ENCODE measurements at places on chromosomes 1 and 21.

- DNase-seq, result no peak
Measured at GRCh38 chr1:8396083-8396785, 78.3 kb downstream of the SLC45A1 start.

DNA sequence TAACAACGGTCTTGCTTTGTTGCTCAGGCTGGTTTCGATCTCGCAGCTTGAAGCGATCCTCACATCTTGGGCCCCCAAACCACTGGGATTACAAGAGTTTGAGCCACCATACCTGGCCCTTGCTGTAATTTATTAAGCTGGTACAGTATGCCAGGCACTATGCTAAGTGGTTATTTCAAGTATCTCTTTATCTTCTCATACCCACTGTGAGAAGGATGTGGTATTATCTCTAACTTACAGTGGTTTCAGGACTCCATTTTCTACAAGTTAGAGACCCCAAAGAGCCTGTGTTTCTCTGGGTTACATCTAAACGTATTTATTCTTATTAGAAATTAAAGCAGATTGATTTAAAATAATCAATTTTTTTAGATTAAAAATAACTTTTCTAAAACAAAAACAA, 8.1 kb upstream of the ST3GAL3 start:
- no peak for DNase-seq

DNA sequence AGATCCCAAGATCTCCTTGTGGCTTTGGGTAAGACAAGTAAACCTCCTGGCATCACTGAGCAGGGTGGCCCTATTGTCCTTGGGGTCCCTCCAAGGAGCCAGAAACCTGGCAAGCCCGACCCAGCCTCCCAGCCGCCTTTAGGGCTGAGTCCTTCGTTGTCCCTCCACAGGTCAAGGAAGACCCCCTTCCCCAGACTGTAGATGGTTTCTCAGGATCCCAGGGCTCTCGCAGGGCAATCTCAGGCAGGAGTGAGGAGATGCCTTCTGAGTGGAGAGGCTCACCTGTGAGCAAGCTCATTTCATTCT, 71.6 kb upstream of the CSF3R start:
- no peak for DNase-seq

GRCh38 chr1:74375376-74375775, 137.0 kb downstream of the LRRC53 start:
- no peak for DNase-seq

DNA sequence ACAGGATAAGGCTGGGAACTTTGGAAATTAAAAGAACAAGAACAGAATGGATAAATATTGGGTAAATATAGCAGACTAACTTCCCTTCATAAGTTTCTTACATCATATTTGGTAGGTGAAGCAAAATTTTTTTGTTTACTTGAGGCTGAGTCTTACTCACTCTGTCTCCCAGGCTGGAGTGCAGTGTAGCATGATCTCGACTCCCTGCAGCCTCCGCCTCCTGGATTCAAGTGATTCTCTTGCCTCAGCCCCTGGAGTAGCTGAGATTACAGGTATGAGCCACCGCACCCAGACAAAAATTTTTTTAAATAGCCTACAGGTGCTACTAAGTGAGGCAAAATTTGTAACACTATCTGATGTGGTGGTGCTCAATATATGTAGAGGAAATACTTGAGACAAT, 50.7 kb downstream of the TM2D1 start:
- no peak for DNase-seq

DNA sequence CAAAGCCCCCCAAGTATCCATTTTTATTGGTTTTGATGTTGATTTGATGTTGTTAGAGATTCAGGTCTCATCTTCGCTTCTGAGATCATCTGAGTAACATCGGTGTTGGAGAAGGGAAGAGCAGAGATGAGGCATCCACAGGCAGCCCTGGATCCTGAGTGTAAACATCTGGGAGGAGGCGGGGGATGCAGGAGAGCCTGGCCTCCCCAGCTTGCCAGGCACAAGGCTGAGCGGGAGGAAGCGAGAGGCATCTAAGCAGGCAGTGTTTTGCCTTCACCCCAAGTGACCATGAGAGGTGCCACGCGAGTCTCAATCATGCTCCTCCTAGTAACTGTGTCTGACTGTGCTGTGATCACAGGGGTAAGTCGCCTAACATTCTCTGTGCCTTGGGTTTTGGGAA, at the start of gene PROK1:
Gene PROK1, plus strand, starts transcription at position 221 of the 400 bp plus-strand sequence. Its CDS starts 68 bp downstream, at position 289.
- DNase-seq, result no peak

GRCh38 chr1:178004926-178005391, 35.1 kb upstream of the SEC16B start:
- no peak for DNase-seq

DNA sequence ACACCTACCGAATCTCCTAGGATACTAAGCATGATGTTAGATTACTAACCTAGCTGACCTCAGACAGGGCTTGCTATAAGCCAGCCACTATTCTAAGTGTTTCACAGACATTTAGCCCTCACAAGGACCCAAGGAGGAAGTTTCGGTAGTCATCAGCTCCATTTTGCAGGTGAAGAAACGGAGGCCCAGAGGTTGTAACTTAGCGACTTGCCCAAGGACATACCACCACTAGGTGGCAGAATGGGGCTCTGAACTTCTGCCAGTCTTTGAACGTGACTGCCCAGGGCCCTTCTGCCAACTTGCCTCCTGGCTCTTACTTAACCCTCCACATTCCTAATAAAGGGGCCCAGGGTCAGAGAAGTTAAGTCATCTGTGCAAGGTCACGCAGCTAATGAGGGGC, 283.5 kb downstream of the C1orf94 start:
- DNase-seq, result peak; percentile 0

DNA sequence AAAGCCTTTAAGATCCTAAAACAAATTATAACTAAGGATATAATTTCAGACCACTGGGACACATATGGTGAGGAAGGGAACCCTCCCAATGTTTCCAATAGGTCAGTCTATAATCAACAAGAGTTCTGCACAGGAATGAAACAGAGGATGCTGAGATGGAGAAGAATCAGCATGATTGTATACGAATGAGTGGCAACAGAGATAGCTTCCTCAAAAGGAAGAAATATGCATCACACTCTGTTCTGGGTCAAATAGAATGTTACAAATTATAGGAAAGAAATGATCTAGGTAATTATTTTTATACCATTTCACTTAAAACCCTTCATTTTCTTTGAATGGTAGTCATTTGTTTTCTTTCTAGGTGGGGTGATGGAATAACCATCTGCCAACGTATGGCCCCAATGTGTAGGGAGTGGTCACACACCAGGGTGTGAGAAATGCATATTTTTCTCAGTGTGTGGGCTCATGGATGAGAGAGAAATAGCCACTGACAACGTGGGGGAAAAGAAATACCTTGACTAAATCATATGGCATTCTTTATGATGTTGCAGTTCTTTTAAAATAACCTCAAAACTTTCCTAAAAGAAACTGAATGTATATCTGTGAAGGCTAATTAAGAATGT, 104.6 kb upstream of the IVNS1ABP start:
- DNase-seq, result no peak

GRCh38 chr1:78432016-78432415, 58.8 kb upstream of the PTGFR start:
- DNase-seq, result no peak

- no peak for DNase-seq
Measured at GRCh38 chr1:226149806-226150205, 36.7 kb downstream of the ACBD3 start.

DNA sequence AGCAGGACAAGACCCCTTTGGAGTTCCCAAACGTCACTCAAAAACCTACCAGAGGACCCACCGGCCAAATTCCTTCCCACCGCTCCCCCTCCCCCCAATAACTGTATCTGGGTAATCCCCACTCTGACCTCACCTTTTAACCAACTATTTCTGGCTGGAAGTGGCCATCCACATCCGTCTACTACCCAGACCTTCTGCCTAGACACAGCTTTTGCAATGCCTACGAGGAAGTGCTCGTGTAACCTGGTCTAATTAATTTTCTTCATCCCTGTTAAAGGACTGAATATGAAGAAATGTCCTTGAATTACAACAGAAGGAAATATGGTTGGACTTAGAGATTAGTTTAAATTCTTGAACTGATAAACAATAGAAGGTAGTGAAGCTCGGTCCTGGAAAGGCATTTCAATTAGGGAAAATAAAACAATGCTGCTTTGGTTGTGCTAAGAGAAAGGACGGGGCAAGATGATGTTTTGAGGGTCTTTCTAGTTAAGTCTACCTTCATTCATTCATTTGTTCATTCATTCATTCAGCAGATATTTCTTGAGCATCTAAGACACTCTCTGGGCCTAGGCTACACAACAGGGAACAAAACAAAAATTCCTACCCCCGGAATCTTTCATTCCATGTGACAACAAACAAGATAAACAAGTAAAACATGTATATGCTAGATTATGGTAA, 18.8 kb downstream of the AVPR1B start:
- DNase-seq, result no peak

GRCh38 chr1:33169290-33170055, 12.4 kb downstream of the TRIM62 start:
- DNase-seq, result no peak

DNA sequence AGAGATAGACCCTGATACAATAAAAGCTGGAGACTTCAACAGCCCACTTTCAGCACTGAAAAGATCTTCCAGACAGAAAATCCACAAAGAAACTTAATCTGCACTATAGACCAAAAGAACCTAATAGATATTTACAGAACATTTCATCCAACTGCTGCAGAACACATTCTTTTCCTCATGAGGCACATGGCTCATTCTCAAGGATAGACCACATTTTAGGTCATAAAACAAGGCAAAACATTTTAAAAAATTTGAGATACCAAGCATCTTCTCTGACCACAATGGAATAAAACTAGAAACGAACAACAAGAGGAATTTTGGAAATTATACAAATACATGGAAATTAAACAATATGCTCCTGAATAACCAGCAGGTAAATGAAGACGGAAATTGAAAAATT, 15.0 kb upstream of the IL20 start:
- DNase-seq, result no peak

GRCh38 chr1:205993068-205993467, 10.1 kb downstream of the RAB7B start:
- no peak for DNase-seq

DNA sequence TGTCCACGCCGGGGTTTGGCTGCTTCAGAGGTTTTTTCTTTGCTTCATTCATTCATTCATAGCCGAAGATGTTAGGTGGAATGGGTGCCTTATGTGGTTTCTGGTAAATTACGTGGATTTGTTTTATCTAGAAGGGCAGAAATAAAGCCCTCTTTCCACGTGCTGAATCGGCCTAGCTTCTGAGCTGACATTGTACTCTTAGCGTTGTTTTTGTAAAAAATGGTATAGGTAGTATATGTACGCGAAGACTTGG, 1.5 kb downstream of the GALNT2 start:
- no peak for DNase-seq

Measured in NCI-H524 treated with DMSO at 0.1 percent for 48 hours (cell line).